ENCODE measurements at places on chromosomes 13 and 19.

GRCh38 chr19:351976-352625, 7.5 kb upstream of the MIER2 start:
- DNase-seq: no peak

DNA sequence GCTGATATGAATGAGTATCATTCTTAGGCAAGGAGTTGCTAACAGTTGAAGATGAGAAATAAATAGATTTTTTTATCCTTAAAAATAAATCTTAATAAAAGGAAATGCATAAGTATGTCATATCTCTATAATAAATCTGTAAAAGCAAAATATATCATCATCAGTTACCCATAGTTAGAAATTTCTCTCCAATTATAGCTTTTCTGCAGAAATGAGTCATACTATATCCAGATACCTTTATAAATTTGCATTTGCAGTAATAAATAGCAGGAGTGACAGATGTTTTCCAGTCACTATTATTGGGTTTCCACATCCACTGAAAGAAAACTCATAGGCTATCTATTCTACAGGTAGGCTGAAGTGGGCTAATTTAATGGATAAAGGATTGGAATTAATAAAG, 829.8 kb downstream of the PCDH9 start:
- no peak for DNase-seq

GRCh38 chr13:46804391-46804815, 7.4 kb upstream of the ESD start:
- DNase-seq: no peak

DNA sequence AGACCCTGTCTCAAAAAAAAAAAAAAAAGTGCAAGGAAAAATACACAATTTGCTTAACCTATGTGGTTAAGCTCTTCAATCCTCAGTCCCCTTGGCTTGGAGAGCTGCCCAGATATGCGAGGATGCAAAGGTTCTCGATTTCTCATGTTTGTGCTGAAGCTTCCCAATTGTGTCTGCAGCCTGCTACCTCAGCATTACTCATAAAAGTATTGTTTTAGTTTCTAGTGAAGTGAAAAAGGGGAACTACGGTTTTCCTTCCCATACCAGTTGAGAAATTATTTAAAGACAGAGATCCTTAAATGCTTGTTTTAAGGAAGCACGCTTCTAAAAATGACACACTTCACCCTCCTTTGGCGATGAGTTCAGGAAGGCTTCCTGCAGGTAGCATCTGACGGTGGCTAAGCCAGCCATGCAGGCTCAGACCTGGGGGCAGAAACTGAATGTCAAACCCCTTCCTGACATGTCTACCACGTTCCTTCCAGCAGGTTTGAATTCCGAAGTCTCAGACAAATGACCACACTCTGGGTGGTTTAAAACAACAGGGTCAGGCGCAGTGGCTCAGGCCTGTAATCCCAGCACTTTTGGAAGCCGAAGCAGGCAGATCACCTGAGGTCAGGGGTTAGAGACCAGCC, 47.9 kb downstream of the RUBCNL start:
- peak; percentile 38 for DNase-seq

DNA sequence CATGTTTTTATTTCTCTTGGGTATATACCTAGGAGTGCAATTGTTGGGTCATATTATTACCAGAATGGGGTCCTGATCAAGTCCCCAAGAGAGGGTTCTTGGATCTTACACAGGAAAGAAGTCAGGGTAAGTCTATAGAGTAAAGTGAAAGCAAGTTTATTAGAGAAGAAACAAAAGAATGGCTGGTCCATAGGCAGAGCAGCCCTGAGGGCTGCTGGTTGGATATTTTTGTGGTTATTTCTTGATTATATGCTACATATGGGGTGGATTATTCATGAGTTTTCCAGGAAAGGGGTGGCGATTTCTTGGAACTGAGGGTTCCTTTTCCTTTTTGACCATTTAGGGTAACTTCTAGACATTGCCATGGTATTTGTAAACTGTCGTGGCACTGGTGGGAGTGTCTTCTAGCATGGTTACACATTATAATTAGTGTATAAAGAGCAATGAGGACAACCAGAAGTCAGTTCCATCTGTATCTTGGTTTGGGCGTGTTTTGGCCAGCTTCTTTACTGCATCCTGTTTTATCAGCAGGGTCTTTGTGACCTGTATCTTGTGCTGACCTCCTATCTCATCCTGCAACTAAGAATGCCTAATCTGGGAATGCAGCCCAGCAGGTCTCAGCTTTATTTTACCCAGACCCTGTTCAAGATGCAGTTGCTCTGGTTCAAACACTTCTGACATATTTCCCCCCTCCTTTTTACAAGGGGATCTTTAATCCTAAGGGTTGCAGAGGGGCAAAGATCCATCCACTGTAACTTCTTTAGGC, 41.1 kb downstream of the CEACAM1 start:
- no peak for DNase-seq

GRCh38 chr19:29855741-29856500, 44.1 kb downstream of the CCNE1 start:
- DNase-seq: no peak

- peak; percentile 87 for DNase-seq
Observed at GRCh38 chr19:3987619-3988371, 2.5 kb upstream of the EEF2 start.

GRCh38 chr13:71602344-71602743, 264.7 kb downstream of the DACH1 start:
- no peak for DNase-seq

DNA sequence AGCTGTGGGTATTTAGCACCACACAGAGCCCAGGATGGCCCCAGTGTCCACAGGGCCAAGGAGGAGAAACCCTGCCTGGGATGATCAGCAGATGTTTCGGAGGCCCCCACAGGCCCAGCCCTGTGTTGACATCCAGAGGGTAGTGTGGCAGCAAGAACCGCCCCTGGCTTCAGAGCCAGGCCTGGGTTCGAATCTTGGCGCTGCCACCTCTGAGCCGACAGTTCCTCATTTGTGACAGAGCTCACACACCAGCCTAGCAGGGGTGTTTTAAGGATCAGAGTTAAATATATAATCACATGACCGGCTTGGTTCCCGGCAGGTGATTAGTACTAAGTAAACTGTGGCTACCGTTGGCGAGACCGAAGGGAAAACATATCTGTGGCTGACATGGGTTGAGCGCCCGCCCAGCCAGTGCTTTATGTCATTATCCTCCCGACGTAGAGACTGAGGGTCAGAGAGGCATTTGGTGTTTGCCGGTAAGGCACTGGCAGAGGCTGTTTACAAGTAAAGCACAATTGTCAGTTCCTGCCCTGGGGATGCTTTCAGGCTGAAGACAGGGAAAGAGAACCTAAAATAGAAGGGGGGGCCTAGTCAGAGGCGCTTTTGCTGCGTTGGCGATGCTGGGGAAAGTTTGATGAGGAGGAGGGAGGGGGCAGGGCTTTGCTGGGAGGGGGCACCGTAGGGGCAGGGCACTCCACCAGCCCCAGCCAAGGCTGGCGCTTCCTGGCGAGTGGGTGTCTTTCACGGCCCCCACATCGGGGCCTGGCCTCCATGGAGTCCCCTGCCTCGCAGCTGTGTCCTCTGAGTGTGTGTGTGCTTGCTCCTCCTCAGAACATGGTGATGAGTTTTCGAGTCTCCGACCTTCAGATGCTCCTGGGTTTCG, 4.8 kb downstream of the PIAS4 start:
- DNase-seq: no peak

GRCh38 chr19:19619181-19619848, 828 bp upstream of the PBX4 start:
- no peak for DNase-seq

- DNase-seq: peak; percentile 94
Observed at GRCh38 chr19:3821857-3822364, 35.7 kb upstream of the MATK start.

DNA sequence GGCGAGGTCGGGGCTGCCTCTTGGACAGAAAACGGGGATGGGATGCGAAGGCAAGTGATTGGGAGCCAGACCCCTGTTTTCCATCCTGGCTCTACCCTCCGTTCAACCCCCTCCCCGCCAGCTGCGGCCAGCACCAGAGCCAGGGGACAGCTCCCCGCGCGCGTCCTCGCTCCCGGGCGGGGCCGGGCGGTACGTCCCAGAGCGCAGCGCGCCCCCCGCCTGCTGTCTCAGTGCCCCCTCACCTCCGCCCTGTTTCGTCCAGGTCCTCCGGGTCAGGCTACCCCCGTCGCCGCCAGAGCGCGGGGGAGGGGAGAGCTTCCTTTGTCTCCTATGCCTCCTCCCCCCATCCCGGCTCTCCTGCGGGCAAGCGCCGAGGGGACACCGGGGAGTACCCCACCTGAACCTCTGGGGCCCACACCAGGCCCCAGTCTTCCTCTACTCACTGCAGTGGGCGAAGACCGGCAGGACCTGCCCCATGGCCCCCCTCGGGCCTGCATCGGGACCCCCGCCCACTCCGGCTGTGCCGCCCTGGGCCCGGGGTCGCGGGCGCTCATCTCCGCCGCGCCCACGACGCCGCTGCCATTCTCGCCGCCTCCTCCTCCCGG, 396 bp downstream of the RTN2 start:
- peak; percentile 48 for DNase-seq

DNA sequence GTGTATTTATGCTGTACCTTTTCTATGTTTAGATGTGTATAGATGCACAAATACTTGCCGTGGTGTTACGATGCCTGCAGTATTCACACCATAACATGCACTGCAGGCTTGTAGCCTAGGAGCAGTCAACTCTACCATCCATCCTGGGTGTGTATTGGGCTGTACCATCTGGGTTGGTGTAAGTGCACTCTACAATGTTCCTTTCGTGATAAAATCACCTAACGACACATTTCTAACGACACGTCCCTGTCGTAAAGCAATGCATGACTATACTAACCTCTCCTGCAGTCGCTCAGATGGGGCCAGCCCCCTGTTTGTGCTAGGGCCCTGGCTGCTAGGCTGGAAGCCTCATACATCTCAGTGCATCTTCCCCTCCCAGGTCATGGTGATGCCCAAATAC, 18.4 kb downstream of the CD177 start:
- no peak for DNase-seq

GRCh38 chr13:33799950-33800592, 17.9 kb upstream of the RFC3 start:
- no peak for DNase-seq

GRCh38 chr19:46766569-46767317, 20.5 kb upstream of the STRN4 start:
- DNase-seq: peak; percentile 76

DNA sequence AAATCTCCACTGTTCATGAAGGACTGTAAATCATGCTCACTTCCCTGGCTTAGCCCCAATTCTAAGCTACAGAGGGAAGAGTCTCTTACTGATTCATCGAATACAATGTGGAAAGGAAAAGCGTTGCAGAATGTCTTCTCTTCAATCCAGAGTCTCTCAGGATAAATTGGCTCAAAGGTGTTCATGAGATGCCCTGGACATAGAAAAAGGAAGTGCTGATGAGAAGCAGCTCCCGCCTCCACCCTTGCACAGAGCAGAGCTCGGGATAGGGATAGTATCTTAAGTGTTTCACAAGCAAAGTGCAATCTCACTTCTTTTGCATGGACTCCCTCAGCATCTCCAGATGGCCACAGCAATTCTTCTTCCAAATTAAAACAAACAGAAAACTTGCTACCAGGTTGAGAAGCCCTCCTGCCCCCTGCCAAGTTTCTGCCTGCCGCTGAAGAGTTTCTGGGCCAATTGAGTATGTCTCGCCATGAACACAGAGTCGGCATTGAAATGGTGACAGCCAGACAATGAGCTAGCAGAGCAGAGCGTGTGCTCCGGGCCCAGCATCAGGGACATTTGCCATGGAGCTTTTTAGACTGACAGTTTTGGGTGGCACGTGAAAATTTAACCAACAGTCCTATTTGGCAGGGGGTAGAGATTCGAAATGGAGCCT, 85.7 kb downstream of the C13orf42 start:
- no peak for DNase-seq

DNA sequence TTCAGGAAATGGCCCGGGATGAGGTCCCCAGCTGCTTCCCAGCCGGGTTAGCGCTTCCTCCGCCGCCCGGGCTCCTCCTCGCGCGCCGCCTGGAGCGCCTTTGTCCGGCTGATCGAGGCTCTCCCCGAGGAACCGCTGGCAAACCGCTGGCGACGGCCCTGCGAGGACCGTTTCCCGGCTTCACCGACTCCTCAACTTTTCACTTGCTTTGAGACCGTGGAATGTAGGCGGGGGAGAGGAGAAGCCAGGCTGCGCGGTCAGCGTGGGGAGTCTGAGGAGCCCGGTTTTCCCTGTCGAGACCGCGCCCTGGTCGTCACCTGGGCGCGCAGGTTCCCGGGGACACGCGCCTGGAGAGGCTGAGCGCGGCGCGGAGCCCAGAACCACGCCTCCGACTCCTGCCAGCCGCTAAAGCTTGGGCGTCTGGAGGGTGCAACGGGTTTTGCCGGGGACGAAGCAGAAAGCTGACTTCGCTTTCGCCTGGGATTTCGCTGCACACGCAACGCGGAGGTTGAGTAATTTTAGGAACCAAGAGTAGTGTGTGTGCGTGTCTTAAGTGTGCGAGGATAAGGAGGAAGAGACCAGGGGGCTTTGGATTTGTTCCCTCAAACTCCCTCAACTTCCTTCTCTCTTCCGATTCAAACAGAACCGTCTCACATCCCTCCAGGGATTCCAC, 7.3 kb upstream of the DGKH start:
- peak; percentile 61 for DNase-seq

DNA sequence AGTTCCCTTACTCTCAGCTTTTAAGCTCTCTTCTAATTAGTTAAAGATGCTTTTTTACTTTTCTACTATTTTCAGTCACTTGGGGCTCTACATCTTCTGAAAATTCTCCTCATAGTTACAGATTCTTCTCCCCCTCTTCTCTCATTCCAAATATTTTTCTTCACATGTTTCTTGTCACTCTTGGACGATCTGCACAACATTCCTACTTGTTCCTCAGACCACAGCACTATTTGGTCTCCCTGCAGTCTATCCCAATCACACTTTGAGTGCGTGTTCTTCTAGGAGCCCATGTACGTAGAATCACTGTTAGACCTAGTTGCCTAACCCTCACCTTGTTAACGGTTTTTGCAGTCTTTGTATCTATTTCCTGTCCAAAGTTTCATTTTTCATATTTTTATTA, 222.5 kb upstream of the SPRY2 start:
- no peak for DNase-seq

DNA sequence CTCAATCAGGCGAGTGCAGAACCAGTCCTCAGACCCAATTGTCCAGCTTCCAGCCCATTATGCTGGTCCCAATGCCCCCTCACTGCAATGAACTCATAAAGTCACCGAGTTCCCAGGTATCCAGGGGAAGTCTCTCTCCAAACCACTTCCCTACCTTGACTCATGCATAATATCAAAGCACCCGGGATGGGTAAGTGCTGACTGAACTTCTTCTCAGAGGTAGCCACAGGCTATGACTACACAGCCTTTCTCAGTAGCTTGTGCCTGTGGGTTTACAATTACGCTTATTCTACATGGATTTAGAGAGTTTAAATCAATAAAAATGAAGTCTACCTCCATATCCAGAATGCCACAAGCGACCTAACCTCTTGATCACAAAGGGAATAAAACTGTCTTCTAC, 1.7 kb upstream of the C13orf42 start:
- DNase-seq: no peak

GRCh38 chr19:44597131-44597491, 16.3 kb upstream of the IGSF23 start:
- DNase-seq: no peak

- DNase-seq: no peak
Observed at GRCh38 chr19:32453736-32454135, 48.2 kb downstream of the DPY19L3 start.

Measured in activated CD4-positive, alpha-beta T cell treated with anti-CD3 and anti-CD28 coated beads, Interleukin-2, amount 50 U/mL, for 48 hours (primary cell).